Hindlimb muscle (tissue), 1 donor: ENCODE measurements at places on chromosomes 7 and 10. TPM values are rescaled to one million over a fixed set of nuclear protein-coding genes. Genes with fewer than 3 reads are reported as not detected.

DNA sequence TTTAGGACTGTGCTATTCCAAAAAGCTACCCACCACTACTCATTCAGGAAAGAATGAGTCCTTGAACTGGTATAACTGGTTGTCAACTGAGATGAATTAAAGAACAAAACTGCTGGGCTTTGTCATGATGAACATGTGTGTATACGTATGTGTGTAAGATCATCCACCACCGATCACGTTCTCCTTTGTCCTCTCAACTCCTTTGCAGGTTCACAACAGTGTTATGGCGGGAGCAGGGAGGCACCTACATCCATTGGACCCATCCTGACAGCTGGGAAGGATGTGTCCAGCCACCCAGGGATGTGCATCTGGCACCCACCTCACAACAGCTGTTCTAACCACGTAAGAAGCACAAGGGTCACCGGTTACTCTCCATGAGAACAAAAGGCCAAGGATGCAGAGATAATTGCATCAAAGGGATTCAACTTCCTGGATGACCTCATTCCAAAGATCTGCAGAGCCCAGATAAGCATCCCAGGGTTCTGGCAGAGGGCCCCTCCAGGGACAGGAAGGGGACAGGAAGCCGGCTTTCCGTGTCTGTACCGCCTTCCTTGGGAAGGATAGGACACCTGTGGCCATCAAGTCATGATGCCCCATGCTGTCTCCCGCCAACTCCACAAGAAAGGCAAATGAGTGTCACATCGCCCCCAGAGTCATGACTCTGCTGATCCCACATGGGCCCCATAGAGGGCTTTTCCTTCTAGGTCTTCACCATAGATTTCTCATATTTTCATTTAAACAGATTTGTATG is 66.1 kb downstream of the STEAP1B start:
- no peak for DNase-seq

GRCh38 chr10:104640339-104641186 is 527 bp upstream of the SORCS3 start:
- no peak for DNase-seq

The ASB4 gene
- 35.7 TPM for polyA plus RNA-seq

- no peak for DNase-seq
These were observed 55.0 kb upstream of the GHITM start for GRCh38 chr10:84084342-84084741.
